ENCODE measurements at places on chromosomes 11 and 22.
A peak's percentile ranks its signal among the peaks of the same experiment; 100 is the strongest.

GRCh38 chr11:2812371-2812991, 73.1 kb downstream of the CDKN1C start:
- peak; percentile 67 for DNase-seq

DNA sequence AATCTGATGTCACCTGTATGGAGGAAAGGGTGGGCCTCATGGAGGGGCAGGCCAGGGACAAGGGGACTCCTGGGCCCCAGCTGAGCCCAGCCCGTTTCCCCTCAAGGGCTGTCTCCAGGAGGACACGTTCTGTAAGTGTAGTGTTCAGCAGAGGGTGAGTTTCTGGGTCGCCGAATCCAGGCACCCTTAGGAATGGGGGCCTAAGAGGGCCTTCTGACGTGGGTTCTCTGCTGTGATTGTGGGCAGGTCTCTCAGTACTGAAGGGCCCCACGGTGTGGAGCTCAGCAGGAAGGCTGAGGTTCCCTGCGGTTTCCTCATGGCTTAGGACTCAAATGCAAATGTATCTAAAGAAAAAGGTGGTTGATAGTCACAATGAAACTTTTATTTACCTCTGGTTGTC, 6.5 kb downstream of the PTDSS2 start:
- no peak for DNase-seq

DNA sequence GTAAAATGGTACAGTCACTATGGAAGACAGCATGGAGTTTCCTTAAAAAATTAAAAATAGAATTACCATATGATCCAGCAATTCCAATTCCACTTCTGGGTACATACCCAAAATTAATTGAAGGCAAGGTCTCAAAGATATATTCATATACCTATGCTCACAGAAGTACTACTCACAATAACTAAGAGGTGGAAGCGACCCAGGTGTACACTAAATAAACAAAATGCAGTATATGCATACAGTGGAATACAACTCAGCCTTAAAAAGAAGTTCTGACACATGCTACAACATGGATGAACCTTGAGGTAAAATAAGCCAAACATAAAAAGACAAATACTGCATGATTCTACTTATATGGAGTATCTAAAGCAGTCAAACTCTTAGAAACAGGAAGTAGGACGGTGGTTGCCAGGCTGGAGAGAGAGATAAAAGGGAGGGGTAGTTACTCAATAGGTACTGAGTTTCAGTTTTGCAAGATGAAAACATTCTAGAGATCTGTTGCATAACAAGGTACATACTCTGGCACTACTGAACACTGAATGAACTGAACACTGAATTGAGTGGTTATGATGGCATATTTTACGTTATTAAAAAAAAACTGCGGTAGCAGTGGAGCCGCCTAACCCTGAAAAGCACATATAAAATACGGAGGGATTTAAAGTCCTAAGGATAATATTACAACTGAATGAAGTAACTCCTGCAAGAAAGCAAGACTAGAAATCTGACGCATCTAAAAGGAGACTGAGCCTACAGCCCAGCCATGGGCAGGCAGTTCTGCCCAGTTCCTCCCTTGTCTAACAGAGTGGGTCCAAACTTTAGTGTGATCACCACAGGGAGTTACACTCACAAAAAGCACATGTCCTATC, 12.8 kb downstream of the DGCR2 start:
- DNase-seq: peak; percentile 13

GRCh38 chr11:65131417-65131776, 2.9 kb downstream of the SYVN1 start:
- no peak for DNase-seq

GRCh38 chr22:30270832-30271231, 4.2 kb upstream of the OSM start:
- DNase-seq: no peak
